ENCODE measurements at places on chromosomes 4 and X.

GRCh38 chr4:41446981-41447725, 90.8 kb upstream of the LIMCH1 start:
- no peak for DNase-seq

DNA sequence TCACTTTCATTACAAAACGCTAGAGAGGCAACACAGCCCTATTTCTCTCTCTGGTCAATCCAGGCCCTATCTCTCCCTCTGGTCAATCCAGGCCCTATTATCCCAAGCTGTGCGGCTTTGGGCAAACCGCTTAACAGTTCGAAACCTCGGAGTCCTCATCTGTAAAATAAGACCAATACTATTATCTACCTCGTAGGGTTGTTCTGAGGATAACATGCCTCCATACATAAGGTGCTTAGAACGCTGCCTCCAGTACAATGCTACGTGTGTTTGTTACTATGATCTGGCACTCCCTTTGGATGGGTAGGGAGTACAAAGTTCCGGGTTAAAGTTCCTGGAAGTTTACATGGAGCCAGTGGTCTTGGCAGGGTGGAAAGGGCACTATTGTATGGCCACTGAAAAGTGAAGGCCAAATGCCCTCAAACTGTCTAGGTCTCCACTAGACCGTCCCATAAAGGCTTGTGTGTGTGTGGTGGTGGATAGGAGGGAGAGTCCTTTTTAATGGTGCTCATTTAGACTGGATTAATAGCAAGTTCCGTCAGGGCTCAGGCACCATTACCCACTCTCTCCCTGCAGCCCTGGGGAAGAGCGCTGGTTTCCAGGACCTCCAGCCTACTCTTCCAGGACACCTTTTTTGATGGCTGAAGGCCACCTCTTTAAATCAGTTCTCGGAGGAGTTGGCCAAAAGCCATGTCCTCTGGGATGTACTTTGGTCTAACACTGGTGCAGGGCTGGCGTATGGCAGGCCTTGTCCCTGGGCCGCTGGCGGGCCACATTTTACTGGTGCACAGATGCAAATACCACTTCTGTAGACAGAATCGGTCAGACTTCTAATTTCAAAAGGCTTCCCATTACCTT, 75.6 kb upstream of the BCOR start:
- DNase-seq: no peak

DNA sequence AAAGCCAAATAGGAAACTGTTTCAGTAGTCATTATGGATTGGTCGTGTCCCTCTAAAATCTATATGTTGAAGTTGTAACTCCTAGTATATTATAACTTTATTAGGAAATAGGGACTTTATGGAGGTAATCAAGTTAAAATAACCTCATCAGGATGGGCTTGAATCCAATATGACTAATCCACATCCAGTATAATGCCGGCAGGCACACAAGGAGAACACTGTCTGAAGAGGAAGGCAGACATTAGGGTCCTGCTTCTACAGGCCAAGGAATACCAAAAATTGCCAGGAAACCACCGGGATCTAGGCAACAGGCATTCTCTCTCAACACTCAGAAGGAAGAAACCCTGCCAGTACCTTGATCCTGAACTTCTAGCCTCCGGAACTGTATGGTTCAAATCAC, 130.3 kb downstream of the ATP10D start:
- no peak for DNase-seq

- DNase-seq: peak; percentile 8
Observed at GRCh38 chrX:101287402-101287801, 3.7 kb downstream of the TAF7L start.

- no peak for DNase-seq
Observed at GRCh38 chr4:67674098-67674497, 26.9 kb downstream of the UBA6 start.
